Stimulated activated CD4-positive, alpha-beta T cell treated with anti-CD3 and anti-CD28 coated beads, Interleukin-15, amount 100 ng/mL, for 1 hour (primary cell): ENCODE measurements at places on chromosomes 16 and 17.

GRCh38 chr17:77274096-77274845, 133.5 kb downstream of the SEC14L1 start:
- DNase-seq = no peak

DNA sequence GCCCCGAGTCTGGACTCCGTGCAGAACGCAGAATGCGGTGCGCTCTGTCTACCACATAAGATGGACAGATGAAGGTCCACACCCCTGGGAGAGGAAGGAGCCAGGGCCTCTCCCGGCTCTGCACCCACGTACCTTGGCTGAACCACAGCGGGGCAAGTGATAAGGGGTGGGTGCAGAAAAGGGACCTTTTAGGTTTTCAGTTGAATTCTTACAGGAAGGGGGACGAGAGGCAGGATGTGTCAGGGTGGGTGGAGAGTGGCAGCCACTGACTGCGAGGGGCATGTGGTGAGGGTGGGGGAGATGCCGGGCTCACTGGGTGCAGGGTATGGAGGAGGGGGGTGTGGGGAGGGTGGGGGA, 372 bp downstream of the CD300A start:
- DNase-seq = no peak

- no peak for DNase-seq
Observed at GRCh38 chr16:10708969-10709368, 14.2 kb upstream of the TEKT5 start.

DNA sequence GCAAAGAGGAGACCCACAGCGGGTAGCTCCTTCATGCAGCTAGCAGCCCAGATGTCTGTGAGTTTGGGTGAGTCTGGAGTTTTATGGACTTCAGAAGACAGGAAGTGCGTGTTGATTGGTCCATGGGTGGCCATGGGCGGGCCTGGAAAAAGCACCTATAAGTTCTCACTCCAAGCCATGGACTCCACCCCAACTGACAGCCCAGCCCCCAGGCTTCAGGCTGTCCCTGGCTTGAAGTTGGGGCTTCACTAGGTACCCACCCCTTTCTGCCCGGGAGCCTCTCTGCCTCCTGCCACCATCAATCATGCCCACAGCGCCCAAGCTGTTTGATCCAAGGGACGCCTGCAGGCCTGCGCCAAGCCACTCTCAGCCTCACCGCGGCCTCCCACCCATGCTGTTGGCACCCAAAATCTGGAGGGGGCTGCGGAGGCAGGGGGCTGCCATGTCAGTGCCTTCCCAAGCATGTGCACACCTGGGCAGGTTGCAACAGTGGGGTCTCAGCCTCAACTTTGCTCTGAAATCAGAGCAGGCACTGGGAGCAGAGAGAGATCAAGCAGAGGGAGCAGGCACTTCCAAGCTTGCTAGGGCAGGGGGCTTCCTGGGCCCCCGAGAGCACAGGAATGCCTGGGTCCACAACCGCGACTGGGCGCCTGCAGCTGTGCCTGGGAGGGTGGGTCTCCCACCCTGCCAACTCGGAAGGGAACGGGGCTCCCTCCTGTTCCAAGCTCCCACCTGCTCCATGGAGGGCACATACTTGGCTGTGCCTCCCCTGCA, 1503.7 kb downstream of the CDH11 start:
- no peak for DNase-seq

DNA sequence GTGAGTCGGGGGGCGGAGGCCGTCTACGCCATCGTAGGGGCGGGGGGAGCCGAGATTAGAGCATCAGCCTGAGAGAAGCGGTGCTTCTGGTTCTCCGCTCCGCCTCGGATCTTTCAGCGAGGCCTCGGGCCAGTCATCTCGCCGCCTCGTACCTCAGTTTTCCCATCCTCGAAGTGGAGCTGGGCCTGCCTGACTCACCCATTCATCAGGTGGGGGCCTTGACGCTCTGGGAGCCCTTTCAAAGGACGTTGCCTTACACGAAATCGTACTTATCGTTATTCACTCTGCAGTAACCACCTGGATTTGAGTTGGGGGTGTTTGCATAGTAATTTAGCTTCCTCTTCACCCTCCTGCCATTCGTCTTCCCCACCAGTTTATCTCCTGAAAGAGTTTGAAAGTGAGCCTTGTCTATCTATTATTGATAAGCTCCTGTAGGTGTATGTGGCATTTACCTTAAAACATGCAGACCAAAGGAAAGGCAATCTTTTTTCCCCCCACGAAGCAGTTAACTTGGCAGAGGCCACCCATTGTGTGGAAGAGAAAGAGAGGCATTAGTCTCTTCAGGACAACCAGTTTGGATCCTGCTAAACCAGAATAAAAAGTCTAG, 674 bp downstream of the TAF15 start:
- DNase-seq = no peak

GRCh38 chr16:78770353-78771091, 671.1 kb downstream of the WWOX start:
- peak; percentile 73 for DNase-seq

- no peak for DNase-seq
Observed at GRCh38 chr17:82184761-82185160, 27.9 kb downstream of the CCDC57 start.

DNA sequence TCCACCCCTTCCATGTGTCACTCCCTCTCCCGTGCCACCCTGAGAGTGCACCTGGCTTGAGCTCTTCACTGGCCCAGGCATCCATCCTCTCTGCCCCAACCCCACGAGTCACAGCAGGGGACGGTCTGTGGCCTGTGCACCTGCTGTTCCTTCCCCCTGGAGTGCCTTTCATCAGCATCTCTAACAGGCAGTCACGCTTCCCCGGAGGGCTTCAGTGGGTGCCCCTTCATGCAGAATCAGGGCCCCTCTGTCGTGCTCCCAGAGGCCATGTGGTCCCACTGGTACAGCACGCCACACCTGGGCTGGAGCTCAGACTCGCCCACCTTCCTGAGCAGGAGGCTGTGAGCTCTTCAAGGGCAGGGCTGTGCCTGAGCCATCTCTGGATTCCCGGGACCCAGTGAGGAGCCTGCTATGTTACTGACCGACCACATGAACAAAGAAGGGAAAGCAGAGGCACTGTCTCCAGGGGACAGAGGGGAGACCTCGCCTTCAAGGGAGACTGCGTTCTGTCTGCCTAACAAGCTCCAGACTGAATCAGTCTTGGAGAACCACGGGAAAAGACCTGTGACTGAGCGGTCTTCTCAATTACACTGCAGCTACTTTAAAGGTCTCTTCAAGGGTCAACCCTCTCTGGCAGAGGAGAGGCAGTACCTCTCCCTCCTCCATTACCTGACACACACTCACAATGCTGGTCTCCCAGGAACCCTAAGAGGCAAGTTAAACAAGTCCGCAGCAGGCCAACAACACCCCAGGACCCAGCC, 78.8 kb upstream of the DOC2B start:
- no peak for DNase-seq

- no peak for DNase-seq
Observed at GRCh38 chr17:56045872-56046271, 107.4 kb upstream of the ANKFN1 start.

DNA sequence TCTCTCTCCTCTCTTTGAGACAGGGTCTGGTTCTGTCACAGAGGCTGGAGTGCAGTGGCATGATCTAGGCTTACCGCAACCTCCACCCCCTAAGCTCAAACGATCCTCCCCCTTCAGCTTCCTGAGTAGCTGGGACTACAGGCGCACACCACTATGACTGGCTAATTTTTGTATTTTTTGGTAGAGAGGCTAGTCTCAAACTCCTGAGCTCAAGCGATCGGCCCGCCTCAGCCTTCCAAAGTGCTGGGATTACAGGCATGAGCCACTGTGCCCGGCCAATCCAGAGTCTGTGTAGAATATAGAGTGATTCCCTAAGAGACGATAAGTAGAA, 65.8 kb upstream of the RPH3AL start:
- no peak for DNase-seq

GRCh38 chr17:49343273-49343672, 18.8 kb downstream of the ZNF652 start:
- no peak for DNase-seq

DNA sequence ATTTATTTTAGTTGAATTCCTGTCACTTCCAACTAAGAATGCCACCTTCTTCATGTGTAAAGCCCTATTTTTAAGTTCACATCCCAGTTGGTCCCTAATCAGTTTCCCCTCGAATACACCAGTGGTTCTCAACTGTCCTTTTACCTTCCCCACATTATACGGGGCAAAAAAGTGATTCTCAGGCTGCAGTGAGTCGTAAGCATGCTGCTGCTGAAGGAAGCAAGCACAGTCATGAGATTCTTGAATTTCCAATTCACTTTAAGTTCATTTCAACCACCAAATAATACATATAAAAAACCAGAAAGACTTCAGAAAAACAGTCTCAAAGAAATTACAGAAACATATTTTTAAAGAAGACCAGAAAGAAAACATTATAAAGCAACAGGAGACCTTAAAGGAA, 47.9 kb downstream of the UBE2G1 start:
- DNase-seq = no peak

DNA sequence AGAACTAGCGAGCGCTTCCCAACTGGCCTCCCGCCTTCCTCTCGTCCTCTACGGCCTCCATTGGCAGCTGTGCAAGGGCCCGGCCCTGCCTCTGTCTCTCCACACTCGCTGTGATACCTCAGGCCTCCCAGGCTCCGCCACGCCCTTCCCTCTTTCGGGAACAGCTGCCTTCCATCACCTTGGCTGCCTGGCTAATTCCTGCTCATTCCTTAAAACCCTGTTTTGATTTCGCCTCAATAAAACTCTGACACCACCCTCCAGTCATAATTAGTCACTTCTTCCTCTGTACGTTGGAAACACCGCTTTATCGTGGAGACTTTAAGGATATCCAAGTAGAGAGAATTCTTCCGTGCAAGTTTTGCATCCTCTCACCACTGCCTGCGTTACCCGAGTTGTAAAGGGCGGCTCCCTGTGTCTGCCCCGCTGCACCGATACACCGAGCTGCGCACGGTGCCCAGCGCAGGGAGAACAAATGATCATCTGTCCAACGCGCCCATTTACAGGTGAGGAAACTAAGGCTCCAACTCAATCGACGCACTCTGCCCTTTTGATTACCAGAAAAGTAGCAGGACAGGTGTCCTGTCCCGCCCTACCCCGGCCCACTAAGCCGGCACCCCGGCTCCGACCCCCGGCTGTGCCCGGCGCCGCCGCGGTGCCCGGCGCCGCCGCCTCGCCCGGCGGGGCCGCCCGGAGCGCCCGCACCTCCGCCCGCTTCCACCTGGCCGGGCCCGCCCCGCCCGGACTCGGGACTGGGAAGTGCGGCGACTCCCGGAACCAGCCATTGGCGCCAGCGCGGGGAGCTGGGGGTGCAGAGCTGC, 139.7 kb downstream of the SEC14L1 start:
- no peak for DNase-seq

GRCh38 chr17:65666876-65667321, 105.5 kb upstream of the AXIN2 start:
- no peak for DNase-seq

DNA sequence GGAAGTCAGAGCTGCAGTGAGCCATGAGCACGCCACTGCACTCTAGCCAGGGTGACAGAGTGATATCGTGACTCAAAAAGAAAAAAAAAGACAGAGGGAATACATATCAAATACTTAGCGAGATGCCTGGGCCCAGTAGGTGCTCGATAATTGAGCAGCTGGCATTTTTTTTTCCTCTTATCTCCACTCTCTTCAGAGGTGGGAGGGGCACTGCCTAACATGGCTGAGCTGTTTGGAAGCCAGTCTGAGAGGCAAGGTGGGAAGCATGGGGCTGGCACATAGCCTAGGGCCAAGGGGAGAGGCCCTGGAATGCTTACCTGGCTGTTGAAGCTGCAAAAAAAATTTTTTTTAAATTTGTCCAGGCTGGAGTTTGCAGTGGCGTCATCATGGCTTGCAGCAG, 38.4 kb downstream of the HIC1 start:
- DNase-seq = no peak
